Bone marrow (tissue), 2 donors: ENCODE measurements at places on chromosomes 1 and 21.

- DNase-seq: no peak
Measured at GRCh38 chr1:180269645-180270529, 39.8 kb downstream of the LHX4 start.

GRCh38 chr1:223703668-223704013, 8.7 kb upstream of the CAPN2 start:
- DNase-seq: no peak

- DNase-seq: no peak
Measured at GRCh38 chr1:56223968-56224367, 355.4 kb downstream of the PLPP3 start.

GRCh38 chr1:155198547-155198906, 9.2 kb downstream of the THBS3 start:
- DNase-seq: no peak

GRCh38 chr1:175679981-175680652, 63.3 kb downstream of the TNR start:
- no peak for DNase-seq

DNA sequence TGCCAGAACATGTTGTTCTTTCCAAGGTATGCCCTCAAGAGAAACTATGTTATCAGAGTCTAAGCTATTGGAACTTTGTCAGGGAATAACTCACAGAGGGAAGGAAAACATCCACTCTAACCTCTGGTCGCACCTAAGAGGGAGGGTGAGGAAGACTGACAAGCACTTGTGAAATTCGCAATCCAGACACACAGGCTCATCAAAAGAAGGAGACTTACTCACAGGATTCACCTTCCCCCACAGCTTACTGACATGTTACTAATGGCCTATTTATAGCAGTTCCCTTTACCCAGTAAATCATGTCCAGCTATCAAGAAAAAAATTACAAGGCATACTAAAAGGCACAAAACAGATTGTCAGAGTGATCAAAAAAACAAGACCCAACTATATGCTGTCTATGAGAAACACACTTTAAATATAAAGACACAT, 36.9 kb downstream of the WDR64 start:
- DNase-seq: no peak

DNA sequence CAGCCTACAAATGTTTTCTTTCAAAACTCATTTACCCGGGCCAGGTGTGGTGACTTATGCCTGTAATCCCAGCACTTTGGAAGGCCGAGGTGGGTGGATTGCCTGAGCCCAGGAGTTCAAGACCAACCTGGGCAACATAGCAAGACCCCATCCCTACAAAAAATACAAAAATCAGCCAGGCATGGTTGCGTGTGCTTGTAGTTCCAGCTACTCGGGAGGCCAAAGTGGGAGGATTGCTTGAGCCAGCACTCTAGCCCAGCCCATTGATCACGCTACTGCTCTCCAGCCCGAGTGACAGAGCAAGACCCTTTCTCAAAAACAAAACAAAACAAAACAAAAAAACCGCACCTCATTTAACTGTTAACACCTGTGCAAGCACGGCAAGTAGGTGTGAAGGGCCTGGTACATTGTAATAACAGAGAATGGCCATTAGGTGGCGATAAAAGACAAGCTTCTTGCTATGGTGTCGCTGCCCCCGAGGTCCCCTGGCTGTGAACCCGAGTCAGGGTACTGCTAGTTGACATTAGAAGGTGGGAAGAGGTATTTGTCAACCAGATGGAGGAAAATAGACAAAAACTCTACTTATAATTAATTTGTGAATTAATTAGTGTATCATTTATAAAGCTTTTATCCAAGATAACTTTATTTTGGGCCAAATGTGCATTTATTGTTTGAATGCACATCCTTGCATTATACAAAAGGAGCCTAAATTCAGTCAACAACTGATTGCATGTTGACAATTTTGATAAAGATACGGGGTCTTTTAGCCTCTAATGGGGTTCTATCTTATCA, 66.5 kb downstream of the SH3BGR start:
- no peak for DNase-seq

GRCh38 chr1:229431284-229432115, 2.4 kb downstream of the ACTA1 start:
- no peak for DNase-seq
